Psoas muscle (tissue), 8 donors: ENCODE measurements at places on chromosomes 2 and 18. TPM values are rescaled to one million over a fixed set of nuclear protein-coding genes. Genes with fewer than 3 reads are reported as not detected.

DNA sequence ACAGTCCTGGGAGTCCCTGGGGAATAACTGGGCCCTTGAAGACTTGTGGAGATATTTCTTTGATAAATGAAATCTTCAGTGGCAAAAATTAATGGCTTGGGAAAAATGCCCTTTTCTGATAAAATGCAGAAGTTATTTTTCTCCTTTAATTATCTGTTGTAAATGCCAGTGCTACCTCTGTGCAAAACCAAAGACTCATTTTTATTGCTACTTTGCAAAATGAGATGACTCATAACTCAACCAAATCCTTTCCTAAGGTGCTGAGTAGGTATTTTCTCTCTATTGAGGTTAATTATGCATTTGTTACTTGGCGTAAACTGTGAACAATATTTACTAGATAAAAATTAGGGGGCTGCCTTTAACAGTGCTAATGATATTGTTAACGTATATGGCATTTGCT, 163.9 kb downstream of the DOK6 start:
- no peaks in the 10 kb centered on the region for H3K4me1 ChIP-seq
- no peak for DNase-seq
- H3K4me3 ChIP-seq = no peak overlapping the region

- peak; percentile 6 for DNase-seq
- H3K36me3 ChIP-seq = peaks cover 92% of the 10 kb centered on the region
- no peaks in the 10 kb centered on the region for H3K27me3 ChIP-seq
Observed at GRCh38 chr2:239149501-239149900, 251.3 kb downstream of the HDAC4 start.

DNA sequence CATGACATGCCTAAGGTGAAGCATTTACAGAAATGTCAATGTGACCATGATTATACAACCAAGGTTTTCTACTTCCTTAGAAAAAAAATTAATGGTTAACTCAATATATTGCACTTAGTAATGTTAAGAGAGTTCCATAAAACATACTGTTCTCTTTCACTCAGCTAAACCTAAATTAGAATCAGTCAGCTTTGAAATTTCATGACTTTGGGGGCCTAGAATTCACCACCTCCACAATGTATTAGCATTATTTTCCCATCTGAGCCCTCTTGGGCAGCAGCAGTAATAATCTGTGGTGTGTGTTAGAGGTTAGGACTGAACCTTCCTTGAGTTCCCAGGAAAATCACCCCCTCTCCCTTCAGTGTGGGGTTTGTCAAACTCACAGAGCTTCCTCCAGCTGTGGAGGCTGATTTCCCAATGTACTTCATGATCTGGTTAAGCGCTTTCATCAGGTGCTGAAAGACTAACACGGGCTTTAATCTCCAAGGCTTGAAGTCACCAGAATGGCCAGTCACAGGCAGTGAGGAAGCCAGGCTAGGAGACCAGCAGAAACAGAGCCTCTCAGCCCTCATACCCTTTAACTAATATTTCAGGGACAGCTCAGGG, 7.1 kb upstream of the UPP2 start:
- no peak overlapping the region for H3K27ac ChIP-seq
- no peak for DNase-seq
- no peak overlapping the region for H3K4me3 ChIP-seq
- no peaks in the 10 kb centered on the region for H3K36me3 ChIP-seq

GRCh38 chr2:237278568-237278967, 135.4 kb downstream of the COL6A3 start:
- no peaks in the 10 kb centered on the region for H3K27me3 ChIP-seq
- H3K27ac ChIP-seq = peak overlapping the region; percentile 76
- peak; percentile 91 for DNase-seq
- peak overlapping the region; percentile 57 for H3K4me3 ChIP-seq
- no peaks in the 10 kb centered on the region for H3K36me3 ChIP-seq

Gene ADGRF3
- not detected for total RNA-seq

DNA sequence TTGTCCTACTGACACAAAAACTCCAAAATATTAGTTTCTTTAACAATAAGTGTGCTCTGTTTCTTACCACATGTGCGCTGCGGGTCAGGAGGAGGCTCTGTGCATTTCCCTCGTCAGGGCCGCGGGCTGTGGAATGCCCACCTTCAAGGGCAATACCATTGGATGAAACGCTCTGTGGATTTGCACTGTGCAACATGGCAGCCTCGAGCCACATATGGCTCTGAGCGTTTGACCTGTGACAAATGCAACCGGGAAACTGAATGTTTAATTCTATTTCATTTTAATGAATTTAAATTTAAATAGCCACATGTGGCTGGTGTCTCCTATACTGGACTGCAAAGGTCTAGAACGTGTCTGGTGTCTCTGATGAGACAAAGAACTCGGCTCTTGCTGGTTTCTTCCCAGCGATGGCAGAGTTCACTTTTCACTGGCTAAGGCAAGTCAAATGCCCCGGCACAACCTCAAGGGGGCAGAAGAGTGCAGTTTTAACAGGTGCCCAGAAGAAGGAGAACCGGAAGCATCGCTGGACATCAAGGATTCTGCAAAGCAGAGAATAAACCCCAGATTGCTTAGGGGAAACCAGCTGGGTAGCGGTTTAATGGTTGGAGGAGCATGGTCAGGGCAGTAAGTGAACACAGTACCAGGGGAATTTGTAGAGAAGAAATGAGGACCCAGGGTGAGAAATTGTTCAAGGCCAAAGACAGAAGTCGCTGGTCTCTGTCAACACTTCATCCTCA, 37.0 kb upstream of the TMEM18 start:
- DNase-seq = no peak
- H3K36me3 ChIP-seq = no peaks in the 10 kb centered on the region
- H3K4me1 ChIP-seq = no peaks in the 10 kb centered on the region
- H3K27me3 ChIP-seq = peaks cover 53% of the 10 kb centered on the region

- H3K27ac ChIP-seq = no peak overlapping the region
- H3K36me3 ChIP-seq = peaks cover 82% of the 10 kb centered on the region
- no peaks in the 10 kb centered on the region for H3K4me1 ChIP-seq
- H3K4me3 ChIP-seq = no peak overlapping the region
- DNase-seq = no peak
- no peaks in the 10 kb centered on the region for H3K27me3 ChIP-seq
Observed at GRCh38 chr18:51082571-51083267, 52.7 kb downstream of the SMAD4 start.

- H3K27me3 ChIP-seq = no peaks in the 10 kb centered on the region
- no peaks in the 10 kb centered on the region for H3K36me3 ChIP-seq
Observed at GRCh38 chr2:18402831-18403230, 157.6 kb downstream of the RDH14 start.

DNA sequence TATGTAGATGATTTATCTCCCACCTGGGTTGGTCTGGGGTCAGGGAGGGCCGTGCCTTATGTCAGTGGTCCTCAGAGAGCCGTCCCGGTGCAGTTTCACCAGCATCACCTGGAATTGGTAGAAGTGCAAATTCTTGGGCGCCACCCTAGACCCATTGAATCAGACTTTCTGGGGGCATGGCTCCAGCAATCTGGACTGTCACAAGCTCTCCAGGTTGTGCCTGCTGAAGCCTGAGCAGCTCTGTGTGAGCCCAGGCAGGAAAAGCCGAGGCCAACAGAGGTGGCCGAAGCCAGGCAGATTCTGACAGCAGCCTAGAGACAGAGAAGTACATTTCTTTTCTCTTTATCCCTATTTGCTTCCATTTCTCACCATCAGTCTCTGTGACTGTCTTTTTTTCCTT, 98.4 kb upstream of the SEC11C start:
- H3K36me3 ChIP-seq = no peaks in the 10 kb centered on the region
- H3K27ac ChIP-seq = no peak overlapping the region
- DNase-seq = no peak

Gene FTCDNL1
- 22.1 TPM for total RNA-seq

- H3K27me3 ChIP-seq = no peaks in the 10 kb centered on the region
Observed at GRCh38 chr2:170170281-170171040, 7.5 kb upstream of the MYO3B start.

- H3K36me3 ChIP-seq = no peaks in the 10 kb centered on the region
- no peak overlapping the region for H3K27ac ChIP-seq
- no peak overlapping the region for H3K4me3 ChIP-seq
- no peak for DNase-seq
- H3K27me3 ChIP-seq = peaks cover 4% of the 10 kb centered on the region
Observed at GRCh38 chr2:240856151-240856980, 12.3 kb upstream of the AGXT start.

- DNase-seq = no peak
- no peaks in the 10 kb centered on the region for H3K36me3 ChIP-seq
- no peak overlapping the region for H3K27ac ChIP-seq
- H3K4me3 ChIP-seq = no peak overlapping the region
Observed at GRCh38 chr18:23738151-23738550, 48.9 kb downstream of the LAMA3 start.

Gene TCF7L1
- 13.3 TPM for total RNA-seq

Gene NETO1
- total RNA-seq = not detected

- DNase-seq = peak; percentile 93
- no peaks in the 10 kb centered on the region for H3K4me1 ChIP-seq
- H3K36me3 ChIP-seq = peaks cover 18% of the 10 kb centered on the region
- H3K4me3 ChIP-seq = peak within 1 kb of the TSS; percentile 95
Observed at GRCh38 chr2:32277674-32278477, at the start of gene YIPF4. YIPF4 (plus strand) TSS chr2:32277904; CDS start chr2:32278156, 252 bp downstream.

- no peaks in the 10 kb centered on the region for H3K27me3 ChIP-seq
- H3K4me1 ChIP-seq = peaks cover 16% of the 10 kb centered on the region
- no peaks in the 10 kb centered on the region for H3K36me3 ChIP-seq
- no peak overlapping the region for H3K27ac ChIP-seq
- H3K4me3 ChIP-seq = no peak overlapping the region
Observed at GRCh38 chr2:44097322-44097907, 71.3 kb upstream of the PPM1B start.

GRCh38 chr2:208595386-208596275, 189.0 kb downstream of the PTH2R start:
- no peaks in the 10 kb centered on the region for H3K27me3 ChIP-seq
- no peak for DNase-seq
- no peak overlapping the region for H3K27ac ChIP-seq
- H3K4me1 ChIP-seq = no peaks in the 10 kb centered on the region
- no peaks in the 10 kb centered on the region for H3K36me3 ChIP-seq

DNA sequence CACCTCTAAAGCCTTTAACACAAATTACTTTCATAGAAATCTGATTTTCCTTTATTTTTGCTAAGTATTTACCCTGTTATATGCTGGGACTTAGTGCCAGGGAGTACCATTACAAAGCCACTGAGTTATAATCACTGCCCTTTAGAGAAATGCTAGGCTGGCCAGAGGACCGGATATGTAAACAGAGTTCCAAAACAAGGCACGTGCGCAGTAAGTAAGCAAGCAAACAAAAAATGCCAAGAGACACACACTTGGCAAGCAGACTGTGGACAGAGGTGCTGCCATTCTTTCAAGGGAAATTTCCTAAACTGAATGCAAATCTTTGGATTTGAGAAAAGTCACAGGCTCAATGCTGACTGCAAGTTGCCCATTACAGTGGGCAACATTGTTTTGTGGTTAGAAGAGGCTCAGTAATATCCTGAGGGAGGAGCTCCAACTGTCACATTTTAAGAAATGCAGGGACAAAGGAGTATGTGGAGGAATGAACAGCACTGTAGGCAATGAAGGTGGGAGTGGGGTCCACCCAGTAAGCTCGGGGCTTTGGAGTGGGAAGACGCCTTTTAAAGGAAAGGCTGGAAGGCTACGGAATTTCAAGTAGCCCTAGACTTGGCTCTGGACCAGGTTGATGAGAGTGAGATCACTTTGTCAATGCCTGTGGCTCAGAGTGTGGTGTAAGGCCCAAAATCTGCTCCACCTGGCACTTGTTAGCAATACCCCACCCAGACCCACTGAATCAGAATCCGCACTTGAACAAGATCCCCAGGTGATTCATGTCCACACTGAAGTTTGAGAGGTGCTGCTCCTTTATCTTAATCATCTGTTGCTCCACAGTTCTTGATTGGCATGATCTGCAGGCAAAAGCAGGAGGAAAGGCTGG, 2.1 kb upstream of the PARD6G start:
- H3K27ac ChIP-seq = no peak overlapping the region
- H3K27me3 ChIP-seq = no peaks in the 10 kb centered on the region
- no peak for DNase-seq
- no peak overlapping the region for H3K4me3 ChIP-seq
- no peaks in the 10 kb centered on the region for H3K36me3 ChIP-seq
- H3K4me1 ChIP-seq = no peaks in the 10 kb centered on the region

DNA sequence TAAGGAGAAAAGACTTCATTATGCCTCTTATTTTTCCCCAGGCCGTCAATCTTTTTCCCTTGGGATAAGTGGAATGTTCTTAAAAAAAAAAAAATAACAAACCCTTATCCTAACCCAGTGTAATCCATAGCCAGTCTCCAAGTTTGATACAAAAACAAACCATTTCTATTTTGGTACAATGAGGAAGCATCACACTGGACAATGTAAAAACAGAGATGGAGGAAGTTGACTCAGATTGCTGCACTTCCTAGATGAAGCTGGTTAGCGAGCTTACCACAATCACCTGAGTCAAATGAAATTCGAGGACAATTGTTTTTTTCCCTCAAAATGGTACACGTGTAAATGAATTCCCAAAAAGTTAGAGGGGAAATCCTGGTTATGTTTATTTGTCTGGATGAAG, 259.7 kb downstream of the TCF4 start:
- no peak for DNase-seq
- H3K4me1 ChIP-seq = peaks cover 48% of the 10 kb centered on the region
- peak overlapping the region; percentile 89 for H3K27ac ChIP-seq
- H3K27me3 ChIP-seq = no peaks in the 10 kb centered on the region

DNA sequence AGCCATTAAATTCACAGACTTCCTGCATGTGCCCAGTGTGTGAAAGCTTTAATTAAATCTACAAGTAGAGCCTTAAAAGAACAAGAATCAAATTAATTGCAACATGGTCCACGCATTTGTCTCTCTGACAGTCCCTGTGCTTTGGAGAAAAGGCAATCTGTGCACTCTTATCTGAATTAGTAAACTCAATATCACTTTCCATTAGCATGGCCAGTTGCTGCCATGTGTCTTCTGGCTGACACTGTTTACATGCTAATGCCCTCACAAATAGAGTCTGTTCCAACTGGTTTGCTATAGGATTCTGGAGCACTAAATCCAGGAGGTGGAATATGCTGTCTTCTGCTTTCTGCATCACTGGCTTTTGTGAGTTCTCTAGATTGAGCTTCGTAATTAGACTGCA, 434.5 kb upstream of the RAB12 start:
- DNase-seq = no peak
- peaks cover 31% of the 10 kb centered on the region for H3K4me1 ChIP-seq
- H3K36me3 ChIP-seq = no peaks in the 10 kb centered on the region
- H3K27ac ChIP-seq = no peak overlapping the region
- H3K27me3 ChIP-seq = no peaks in the 10 kb centered on the region

- DNase-seq = no peak
- H3K27ac ChIP-seq = no peak overlapping the region
- H3K4me3 ChIP-seq = no peak overlapping the region
- no peaks in the 10 kb centered on the region for H3K4me1 ChIP-seq
Observed at GRCh38 chr2:118300832-118301231, 212.6 kb downstream of the INSIG2 start.

Gene MAPK4
- 0.57 TPM for total RNA-seq

Gene CHST9
- not detected for total RNA-seq
